ENCODE measurements at places on chromosomes 1 and 21.

DNA sequence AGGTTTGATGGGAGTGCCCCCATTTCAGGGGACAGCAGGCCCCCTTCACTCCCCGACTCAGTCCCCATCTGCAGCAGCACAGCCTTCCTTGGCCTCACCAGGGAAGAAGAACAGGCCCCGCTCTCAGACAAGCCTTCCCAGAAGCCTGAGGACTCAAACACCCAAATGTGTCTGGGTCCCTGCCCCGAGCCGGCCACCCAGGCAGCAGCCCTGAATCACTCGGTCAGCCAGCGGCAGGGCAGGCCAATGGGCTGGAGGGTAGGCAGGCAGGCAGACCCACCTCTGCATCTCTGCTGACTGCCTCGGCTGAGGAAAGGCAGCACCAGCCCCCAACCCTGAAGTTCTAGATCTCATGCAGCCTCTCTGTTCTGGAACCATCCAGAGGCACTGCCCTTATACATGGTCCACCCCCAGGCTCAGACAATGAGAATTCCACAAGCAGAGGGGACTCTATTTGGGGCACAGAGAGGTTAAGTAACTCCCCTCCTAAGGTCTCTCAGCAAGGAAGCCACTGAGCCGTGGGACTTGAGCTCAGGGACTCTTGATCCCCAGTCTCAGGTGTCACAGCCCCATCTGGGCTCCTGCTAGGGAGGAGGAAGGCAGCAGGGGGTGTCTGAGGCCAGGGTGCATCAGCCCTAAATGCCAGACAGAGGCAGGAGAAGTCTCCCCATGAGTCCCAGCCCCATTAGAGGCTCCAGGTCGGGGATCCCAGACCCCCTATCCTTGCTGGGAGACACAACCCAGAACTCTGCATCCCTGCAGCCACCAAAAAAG, 33.2 kb upstream of the RUNX3 start:
- DNase-seq: no peak

GRCh38 chr1:230591678-230592077, 50.6 kb upstream of the COG2 start:
- no peak for DNase-seq

DNA sequence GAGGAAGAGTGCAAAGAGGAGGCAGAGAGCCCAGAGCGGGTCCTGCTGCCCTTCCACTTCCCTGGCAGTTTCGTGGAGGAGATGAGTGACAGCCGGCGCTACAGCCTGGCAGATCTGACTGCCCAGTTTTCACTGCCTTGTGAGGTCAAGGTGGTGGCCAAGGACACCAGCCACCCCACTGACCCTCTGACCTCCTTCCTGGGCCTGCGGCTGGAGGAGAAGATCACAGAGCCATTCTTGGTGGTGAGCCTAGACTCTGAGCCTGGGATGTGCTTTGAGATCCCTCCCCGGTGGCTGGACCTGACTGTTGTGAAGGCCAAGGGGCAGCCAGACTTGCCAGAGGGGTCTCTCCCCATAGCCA, 10.2 kb downstream of the THEMIS2 start:
- no peak for DNase-seq

DNA sequence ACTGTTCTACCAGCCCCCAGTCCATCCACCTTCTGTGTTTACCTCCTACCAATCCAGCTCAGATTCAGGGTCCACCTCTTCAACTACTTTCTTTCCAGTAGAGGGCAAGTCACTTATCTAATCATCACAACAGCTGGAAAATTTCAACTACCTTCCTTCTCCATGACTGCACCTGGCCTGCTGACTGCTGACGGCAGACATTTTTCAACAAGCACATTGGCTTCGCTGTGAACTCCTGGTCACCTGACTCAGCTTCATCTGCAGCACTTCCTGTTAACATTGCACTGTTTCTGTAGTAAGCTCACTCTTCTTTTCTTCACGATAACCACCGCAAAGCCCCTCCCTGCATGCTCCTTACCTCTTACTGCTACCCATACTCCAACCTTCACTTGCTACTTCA, 405.7 kb downstream of the NTNG1 start:
- no peak for DNase-seq

DNA sequence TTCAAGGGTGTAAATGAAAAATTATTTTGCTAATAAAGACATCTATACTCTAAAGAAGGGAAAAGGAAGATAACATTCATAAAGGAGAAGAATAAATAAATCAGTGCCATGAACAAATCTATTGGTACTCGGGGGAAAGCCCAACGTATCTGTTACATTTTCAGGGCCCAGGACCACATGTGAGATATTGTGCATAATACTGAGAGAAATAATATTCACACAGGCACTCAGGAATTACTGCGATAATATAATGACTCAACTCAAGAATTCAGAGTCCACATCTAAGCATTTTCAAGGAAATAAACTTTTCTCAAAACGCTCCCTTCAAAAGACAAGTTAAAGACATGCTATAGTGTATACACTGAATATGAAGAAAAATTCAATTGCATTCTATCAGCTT, 108.8 kb downstream of the SMYD2 start:
- DNase-seq: no peak

DNA sequence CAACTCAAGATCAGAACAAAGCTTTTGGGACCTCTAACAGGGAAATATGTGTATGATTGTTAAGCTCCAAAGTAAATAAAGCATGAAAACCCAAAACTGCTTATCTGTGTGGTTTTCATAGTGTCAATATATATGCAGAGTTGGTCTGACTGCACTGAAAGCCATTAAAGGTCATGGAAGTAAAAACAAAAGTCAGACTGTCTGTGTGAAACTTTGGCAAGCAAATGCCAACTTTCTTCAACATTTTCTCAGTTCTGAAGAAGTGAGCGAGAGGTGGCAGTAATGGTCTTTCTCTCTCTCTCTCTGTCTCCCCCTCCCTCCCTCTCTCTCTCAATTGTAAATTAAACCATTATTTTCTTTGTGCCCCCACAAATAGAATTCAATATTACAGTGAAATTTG, 100.1 kb upstream of the S1PR1 start:
- DNase-seq: no peak

- no peak for DNase-seq
Observed at GRCh38 chr1:208174731-208175507, 69.3 kb downstream of the PLXNA2 start.

DNA sequence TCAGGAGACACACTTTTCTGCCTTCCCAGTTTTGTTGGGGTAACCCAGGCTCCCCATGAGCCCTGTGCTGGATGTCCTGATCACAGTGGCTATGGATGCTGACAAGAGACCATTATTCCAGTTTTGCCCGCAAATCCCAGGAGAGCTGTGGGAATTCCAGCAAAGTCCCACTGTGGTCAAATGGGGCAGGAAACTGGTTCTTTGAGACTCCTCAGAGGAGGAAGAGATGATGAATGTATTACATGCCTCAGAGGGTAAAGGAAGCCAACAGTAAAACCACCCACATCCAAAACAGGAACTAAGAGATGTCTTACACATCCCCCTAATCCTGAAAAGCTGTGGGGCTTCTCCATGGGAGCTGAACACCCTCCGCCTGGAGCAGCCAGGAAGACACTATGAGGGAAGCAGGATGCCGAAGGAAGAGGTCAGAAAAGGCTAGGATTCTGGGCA, 12.8 kb upstream of the MPZL1 start:
- DNase-seq: no peak

DNA sequence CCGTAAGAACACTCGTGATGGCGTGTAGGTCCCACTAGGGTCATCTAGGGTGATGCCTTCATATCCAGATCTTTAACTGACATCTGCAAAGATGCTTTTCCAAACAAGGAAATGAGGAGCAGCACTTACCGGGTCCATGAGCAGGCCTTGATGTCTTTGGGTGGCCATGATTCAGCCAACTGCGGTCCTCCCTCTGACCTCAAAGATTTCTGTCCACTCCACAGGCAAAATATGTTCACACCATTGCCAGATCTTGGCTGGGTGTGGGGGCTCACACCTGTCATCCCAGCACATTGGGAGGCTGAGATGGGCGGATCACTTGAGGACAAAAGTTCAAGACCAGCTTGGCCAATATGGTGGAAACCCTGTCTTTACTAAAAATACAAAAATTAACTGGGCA, 18.2 kb downstream of the TRPM2 start:
- no peak for DNase-seq

- no peak for DNase-seq
Observed at GRCh38 chr1:181969902-181970301, 91.6 kb downstream of the ZNF648 start.

GRCh38 chr1:4980211-4980610, 325.8 kb downstream of the AJAP1 start:
- no peak for DNase-seq

- DNase-seq: no peak
Observed at GRCh38 chr21:34844924-34845238, 176.1 kb downstream of the CLIC6 start.

DNA sequence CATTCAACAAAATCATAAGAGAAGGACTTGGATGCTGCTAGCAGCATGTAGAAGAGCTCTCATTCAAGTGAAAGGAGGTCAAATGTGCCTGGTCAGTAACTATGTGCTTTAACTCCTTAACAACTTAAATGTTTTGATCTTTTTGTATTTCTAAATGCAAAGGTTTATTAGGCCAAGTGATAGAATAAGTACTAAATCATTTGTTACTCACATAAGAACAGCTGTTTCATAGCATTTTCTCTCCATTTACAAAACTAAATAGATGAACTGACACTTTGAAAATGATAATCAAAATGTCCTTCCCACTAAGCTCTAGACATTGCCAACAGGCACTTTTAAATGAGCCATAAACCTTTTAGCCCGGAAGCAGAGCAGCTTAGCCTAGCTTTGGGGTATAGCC, 254.3 kb upstream of the PRMT6 start:
- no peak for DNase-seq

DNA sequence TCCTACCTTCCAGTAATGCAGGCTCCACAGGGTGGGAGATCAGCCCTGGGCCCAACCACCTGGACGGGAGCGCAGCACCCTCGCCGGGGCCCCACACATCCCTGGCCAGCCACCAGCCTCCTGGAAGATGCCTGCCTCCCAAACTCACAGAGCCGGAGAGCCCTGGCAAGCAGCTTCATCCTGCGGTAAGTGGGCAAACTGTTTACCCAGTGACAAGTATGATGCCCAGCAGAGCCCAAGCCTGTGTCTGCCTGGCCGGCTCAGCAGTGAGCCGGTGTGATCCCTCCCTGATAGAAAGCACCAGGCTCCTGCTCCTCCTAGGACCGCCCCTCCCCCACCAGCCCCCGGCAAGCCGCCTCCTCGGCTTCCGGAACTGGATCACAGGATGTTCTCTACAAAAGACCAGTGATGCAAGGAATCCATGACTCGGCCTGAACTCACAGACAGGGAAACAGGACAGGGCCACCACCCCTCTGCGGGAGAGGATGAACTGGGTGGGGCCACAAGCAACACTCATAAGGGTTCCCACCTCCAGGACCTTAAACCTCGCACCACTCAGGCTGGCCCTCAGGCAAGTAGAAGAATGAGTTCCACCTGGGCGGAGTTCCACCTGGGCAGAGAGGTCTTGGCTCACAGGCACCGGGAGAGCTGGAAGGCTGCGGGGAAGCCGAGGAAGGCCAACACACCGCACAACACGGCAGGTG, 7.9 kb downstream of the ACOT7 start:
- no peak for DNase-seq

DNA sequence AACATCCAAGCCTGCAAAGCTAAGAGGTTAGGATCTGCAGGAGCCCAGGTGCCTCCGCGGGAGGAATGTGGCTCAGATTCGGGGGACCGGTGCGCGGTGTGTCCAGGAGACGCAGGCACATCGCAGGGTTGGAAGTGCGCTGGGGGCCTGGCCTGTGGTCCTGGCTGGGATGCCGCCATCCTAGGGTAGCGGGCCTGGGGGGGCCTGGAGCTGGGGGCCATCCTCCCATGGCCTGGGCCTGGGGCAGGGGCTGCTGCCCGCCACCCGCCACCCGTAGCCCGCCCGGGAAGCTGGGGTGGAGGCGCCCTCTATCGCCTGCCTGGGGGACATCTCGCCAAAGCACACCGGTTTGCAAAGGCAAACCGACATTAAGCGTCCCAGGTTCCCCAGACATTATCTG, 170.6 kb upstream of the ARHGEF16 start:
- no peak for DNase-seq

GRCh38 chr1:172487550-172487949, 43.7 kb upstream of the PIGC start:
- no peak for DNase-seq

DNA sequence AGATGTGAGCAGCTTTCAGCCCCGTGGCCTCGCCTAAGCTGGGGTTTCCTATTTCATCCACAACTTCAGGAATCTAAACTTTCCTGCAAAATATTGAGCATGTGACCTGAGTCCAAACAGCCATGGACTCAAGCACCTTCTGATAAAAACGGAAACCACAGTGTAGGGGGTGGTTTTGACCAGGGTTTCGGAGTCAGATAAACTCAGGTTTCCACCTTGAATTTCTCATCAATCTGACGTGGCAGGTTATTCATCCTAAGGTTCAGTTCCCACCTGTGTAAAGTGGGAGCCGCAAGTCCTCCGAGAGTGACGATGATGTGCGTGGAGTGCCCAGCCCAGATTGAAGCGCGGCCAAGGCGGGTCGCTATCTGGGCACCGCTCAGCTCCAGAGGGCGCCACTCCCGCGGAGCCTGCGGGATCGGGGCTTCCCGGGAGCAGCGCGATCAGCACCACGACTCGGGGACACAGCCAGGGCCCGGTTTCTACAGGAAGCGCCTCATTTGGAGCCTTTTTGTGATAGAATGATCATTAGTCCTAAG, 871 bp upstream of the ETS2 start:
- no peak for DNase-seq

- no peak for DNase-seq
Observed at GRCh38 chr1:200354243-200354642, 55.6 kb downstream of the ZNF281 start.

DNA sequence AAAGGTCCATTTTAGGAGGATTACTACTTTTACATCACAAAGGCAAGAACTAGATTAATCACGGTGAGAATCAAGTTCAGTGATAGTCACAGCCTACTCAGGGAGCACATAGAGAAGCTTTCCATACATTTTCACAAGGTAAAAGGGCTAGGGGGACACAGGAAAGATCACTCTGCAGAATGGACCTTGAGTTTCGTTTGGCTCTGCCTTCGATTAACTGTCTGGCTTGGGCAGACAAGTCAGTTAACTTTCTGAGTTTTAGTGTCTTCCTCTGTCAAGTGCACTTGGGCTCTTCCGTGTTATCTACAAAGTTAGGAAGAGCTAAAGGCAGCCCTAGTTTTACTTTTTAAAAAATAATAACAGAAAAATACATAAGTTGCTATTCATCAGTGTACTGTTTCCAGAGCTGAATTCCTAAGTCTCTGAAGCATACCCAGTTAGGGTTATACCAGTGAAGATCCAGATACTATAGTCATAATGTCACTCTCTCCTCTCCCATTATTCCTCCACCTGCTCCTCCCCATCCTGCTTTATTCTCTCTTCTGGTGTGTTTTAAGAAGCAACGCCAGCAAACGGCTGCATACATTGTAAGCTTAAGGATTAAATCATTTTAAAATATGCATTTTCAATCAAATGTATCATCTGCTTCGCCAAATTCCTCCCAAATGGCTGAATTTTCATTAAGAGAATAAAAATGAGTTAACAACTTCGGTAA, 1.7 kb downstream of the CEP170 start:
- DNase-seq: no peak
